ENCODE measurements at places on chromosomes 3 and 15.

DNA sequence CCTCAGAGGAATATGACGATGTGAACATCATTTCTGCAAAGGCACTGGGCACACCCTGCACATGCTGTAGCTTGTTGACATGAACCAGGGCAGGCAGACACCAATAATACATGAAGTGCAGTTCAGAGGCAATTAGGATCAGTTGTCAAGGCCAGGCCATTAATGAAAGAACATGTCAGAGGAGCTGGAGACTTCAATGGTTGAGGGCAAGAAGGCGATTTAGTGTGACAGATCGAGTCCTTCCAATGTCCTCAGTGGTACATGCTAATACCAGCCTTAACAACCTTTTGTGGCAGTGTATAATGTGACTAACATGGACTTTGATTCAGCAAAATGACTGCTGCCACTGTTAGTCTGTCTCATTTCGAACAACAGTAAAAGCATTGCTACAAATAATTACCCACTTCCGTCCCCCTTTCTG, 205.2 kb upstream of the NANOGP8 start:
- DNase-seq: no peak

DNA sequence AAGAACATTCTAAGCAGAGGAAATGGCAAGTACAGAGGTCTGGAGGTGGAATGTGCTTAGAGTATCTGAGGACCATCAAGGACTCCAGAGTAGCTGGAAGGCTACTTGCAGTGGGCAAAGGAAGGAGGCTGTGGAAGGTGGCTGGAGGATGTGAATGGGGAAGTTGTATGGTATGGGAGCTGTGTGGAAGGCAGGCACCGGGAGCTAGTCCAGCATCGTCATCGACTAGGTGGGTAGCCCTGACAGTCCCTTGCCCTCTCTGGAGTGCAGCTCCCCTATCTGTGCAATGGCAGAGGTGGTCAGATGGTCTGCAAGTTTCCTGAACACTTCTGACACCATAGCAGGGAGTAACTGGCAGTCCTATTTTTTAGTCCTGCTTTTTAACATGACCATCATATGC, 19.3 kb downstream of the CCDC13 start:
- no peak for DNase-seq

- no peak for DNase-seq
Measured at GRCh38 chr3:58728723-58729122, 62.1 kb upstream of the FAM3D start.

GRCh38 chr15:76823890-76824289, 81.2 kb downstream of the SCAPER start:
- no peak for DNase-seq

GRCh38 chr3:18245721-18246120, 179.4 kb downstream of the SATB1 start:
- DNase-seq: no peak

DNA sequence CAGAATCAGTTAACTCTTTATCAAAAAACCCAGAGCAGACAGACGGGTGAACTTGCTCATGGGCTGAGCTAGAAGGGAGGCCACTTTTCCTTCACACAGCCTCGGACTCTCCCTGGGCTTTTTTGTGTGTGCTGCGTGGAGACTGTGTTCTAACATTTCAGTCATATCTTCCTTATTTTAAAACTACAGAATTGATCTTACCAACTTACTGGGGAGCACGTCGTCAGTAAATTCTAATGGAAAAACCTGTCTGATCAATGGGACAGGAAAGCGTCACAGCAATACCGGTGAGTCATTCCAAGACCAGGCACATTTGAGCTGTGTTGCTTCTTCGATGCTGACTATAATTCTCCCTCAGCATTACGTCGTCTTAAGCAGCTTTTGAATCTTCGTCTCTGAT, 145.1 kb downstream of the LPP start:
- no peak for DNase-seq

GRCh38 chr3:66038384-66038725, 363 bp downstream of the MAGI1 start:
- no peak for DNase-seq

- no peak for DNase-seq
Measured at GRCh38 chr15:61195116-61196002, 33.7 kb downstream of the RORA start.

DNA sequence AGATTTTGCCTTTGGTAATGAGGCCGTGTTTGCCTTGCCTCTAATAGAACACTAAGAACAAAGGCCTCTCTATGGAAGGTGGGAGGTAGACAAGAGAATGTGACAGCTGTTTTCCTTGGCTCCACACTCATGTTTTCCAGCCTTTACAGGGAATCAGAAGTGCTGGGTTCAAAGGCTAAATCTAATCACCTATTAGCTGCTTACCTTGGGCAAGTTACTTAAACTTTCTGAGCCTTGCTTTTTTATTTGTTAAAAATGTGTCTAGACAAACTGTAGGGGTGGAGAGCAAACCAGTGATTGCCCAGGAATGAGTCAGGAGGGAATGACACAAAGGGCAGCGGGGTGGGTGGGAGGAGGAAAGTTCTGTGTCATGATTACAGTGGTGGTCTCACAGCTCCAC, 179.0 kb downstream of the P3H2 start:
- no peak for DNase-seq

- no peak for DNase-seq
Measured at GRCh38 chr3:119378259-119378803, 84.1 kb downstream of the ARHGAP31 start.

DNA sequence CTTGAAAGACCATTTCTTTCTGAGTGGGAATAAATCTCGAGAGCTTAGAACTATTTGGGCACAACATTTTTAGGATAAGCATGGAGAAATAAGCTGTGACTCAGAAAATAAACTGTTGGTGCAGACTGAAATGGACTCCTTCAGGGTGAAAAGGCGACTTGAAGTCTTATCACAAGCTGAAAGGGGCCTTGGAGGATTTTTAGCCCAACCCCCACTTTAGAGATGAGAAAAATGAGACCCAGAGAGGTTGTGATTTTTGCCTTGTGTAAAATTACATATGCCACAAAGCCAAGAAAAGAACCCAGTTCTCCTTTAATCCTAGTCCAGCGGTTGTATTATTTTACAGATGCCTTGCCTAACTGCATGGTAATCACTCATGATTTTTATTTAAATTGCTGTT, 1.5 kb downstream of the ATP1B3 start:
- DNase-seq: no peak
